Fibroblast of pulmonary artery (primary cell): ENCODE measurements at places on chromosomes 7 and 10.

GRCh38 chr10:43808136-43808535 lies 159.5 kb upstream of the ZNF32 start:
- DNase-seq, result no peak

GRCh38 chr10:7444551-7445121 lies 33.8 kb upstream of the SFMBT2 start:
- DNase-seq, result no peak

- DNase-seq, result no peak
Measured at GRCh38 chr10:18421726-18422293, 229.6 kb downstream of the NSUN6 start.

- DNase-seq, result no peak
Measured at GRCh38 chr10:130389906-130390305, 253.7 kb downstream of the GLRX3 start.

DNA sequence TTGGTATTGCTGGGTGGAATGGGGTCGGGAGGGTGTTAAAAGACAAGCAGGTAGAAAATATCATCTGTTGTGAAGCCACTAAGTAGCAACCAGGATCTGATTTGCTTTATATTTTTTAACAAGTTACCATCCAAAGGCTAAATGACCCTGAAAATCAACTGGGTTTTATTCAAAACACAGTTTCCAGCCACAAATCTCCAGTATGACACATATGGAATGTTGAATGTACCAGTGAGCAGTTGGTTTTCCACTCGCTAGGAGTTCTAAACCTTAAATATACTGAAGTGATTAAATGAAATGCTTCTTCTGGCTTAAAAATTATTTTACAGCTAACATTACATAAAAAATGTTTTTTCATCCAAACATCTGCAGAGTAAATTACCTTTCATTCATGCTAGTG lies 112.5 kb downstream of the PDE1C start:
- DNase-seq, result no peak

GRCh38 chr10:34538281-34538829 lies 276.7 kb downstream of the PARD3 start:
- peak; percentile 17 for DNase-seq
